Cardiac muscle cell (in vitro differentiated cells and primary cell): ENCODE measurements at places on chromosomes 2 and 18. TPM values are rescaled to one million over a fixed set of nuclear protein-coding genes. Genes with fewer than 3 reads are reported as not detected.

- DNase-seq = no peak
Measured at GRCh38 chr18:21747268-21747667, 6.7 kb downstream of the MIB1 start.

GRCh38 chr2:62151306-62151638, 44.6 kb upstream of the B3GNT2 start:
- DNase-seq = no peak

GRCh38 chr2:30278419-30278818, 47.1 kb downstream of the LBH start:
- no peak for DNase-seq

- DNase-seq = no peak
Measured at GRCh38 chr2:73291461-73292315, 1.7 kb downstream of the EGR4 start.

GRCh38 chr2:164826293-164827243, 15.1 kb downstream of the COBLL1 start:
- peak; percentile 69 for DNase-seq

DNA sequence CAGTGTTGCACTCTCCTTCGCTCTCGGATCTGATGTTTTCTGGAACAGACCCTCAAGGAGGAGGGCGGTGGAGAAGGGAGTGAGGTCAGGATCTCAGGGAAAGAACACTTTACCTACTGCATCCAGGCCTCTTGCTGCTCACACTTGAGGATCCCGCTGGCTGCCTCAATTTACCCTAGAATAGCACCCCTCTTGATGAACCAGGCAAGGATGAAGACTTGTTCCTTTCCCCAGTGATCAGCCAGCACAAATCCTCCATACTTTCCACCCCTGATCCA, 14.2 kb downstream of the WNT10A start:
- no peak for DNase-seq

GRCh38 chr2:58106896-58107295, 60.3 kb downstream of the VRK2 start:
- DNase-seq = no peak

GRCh38 chr18:49352321-49352720, 108.1 kb downstream of the DYM start:
- no peak for DNase-seq

GRCh38 chr18:72206814-72207213, 337.3 kb downstream of the CBLN2 start:
- peak; percentile 38 for DNase-seq

- no peak for DNase-seq
Measured at GRCh38 chr2:219425238-219426067, 7.3 kb downstream of the DES start.

GRCh38 chr2:85310330-85310729, 17.5 kb downstream of the TGOLN2 start:
- no peak for DNase-seq

- DNase-seq = no peak
Measured at GRCh38 chr2:46891956-46892553, 23.6 kb downstream of the MCFD2 start.

DNA sequence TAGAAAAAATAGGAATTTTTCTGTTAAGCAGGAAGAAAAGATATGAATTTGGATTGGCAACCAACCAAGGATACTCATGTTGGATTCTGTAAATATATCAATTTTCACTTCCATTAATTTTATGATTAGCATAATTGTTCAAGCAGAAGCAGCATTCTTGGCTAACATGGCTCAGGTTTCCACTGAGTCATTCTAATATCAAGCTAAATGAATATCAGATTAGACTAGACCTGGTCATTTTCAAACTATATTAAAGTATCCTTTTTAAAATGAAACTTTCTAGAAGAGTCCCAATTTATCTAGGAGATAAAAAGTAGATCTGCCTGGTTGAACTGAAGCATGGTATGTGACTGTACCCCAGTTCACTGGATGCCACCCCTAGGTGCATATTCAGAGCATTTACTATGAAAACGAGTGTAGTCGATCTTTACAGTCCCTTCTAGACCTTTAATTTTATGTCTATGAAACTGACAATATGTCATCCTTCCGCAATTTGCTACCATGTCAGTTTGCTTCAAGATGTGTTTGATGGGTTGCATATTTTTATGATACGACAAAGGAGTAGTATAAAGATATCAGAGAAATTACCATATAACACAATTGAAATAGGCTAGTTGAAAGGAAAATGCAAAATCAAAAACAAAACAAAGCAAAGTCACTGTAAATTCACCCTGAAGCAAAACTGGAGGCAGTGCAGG, 704.9 kb downstream of the ERBB4 start:
- no peak for DNase-seq

DNA sequence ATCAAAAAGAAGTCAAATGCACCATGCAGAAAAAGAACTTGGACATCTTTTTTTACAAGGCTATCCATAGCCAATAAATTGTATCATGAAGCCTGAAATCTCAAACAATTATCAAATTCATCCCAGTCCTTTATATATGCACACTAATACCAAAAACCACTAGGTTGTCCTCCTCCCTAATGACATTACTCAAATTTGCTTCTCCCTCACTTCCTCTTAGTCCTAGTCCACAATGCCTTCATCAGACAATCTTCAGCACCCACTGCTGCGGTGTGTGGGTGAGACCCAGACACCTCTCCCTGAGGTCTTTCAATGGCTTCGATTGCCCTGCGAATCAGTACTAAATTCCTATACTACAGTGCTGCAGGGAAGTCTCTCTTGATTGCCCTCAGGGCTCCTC, 58.1 kb downstream of the CLASP1 start:
- no peak for DNase-seq

DNA sequence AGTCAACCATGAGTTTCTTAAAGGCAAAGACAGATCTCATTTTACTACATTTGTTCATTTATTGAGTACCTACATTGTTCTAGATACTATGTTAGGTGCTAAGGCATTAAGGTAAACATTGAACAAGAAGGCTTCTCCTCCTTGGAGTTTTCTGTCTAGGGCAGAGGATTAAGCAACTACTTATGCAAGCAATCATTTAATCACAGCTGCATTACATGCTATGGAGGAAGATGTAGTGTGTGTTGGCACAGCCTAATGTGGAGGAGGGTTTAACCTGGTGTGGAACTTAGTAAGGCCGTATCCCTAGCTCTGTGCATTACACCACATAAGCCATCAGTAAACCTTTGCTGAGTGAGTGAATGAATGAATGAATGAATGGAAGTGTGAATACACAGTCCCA, 106.5 kb upstream of the MAP3K20 start:
- DNase-seq = peak; percentile 82

DNA sequence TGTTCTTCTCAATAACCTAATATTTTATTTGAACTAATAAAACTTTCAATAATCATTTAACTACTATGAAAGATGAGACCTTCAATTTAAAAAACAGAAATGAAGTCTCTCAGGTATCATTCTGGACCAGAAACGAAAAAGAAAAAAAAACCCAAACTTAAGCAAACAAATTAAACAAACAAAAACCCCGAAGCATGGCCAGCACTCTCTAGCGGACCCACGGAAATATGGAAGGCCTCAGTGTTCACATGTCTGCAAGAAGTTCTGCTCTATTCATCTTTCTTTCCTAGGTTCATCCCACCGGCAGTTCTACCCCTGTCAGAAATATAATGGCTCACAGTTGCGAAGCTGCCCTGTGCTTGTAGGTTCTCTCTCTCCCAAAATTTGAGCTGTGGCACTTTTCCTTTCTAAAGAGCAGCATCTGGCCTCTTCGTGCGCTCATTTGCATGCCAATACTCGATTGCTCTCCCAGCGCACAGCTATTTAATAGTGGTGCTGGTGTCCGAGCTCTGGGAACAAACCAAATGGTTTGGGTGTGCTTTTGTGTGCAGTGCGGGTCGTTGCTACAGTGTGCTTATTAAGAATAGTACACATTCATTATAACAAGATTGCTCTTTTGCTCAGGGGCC, 129.0 kb upstream of the ZEB2 start:
- DNase-seq = no peak

- no peak for DNase-seq
Measured at GRCh38 chr2:127052057-127052770, 54.7 kb downstream of the BIN1 start.

GRCh38 chr18:457521-458412, 42.7 kb downstream of the COLEC12 start:
- DNase-seq = peak; percentile 83

- no peak for DNase-seq
Measured at GRCh38 chr2:29831560-29831959, 89.8 kb downstream of the ALK start.

- peak; percentile 70 for DNase-seq
Measured at GRCh38 chr2:177758591-177759371, 313.8 kb downstream of the PDE11A start.

DNA sequence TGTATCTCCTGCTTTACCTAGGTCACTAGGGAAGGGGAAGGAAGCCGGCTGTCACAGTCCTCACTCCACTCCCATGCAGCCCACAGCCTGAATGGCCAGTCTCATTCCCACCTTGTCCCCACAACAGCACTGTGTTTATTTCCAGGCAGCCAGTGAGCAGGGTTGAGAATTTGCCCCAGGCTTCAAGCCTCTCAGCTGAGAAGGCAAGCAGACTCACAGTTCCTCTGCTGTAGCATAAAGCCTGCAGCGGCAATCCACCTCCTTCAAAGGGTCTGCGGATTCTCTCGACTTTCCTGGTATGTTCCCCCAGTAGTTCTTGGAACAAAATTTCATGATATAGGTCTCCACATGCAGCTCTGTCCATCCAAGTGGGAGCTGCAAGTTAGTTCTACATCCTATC, 262.9 kb upstream of the GULP1 start:
- DNase-seq = no peak

DNA sequence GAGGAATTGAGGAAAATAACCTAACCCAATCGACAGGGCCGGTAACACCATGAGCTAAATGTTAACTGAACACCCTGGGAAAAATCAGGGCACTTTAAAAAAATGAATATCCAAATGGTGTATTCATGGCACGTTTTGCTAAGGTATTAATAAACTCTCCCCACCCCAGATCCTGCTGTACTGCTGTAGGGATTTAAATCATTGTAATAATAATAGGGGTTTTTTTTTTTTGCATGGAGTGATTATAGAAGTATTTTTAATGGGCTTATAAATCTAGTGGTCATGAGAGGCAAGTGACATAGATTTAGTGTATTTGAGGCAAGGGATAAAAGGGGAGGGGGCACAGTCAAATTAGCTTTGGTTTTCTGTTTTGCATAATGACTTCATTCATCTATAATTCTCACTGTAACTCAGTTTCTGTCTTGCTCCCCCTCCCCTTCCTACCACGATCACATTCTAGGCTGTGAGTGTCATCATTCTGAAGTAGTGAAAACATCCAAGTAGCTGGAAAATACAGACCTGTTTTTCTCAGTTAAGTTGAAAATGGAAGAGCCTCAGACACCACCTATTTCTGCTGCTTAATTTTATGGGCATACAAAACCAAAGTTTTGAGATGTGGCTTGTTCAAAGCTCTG, 18.2 kb upstream of the MGAT5 start:
- DNase-seq = no peak

- no peak for DNase-seq
Measured at GRCh38 chr2:129754421-129754820, 225.0 kb upstream of the RAB6C start.

- no peak for DNase-seq
Measured at GRCh38 chr2:111930875-111931274, 32.5 kb downstream of the MERTK start.

- DNase-seq = no peak
Measured at GRCh38 chr18:31245820-31246219, 72.1 kb upstream of the DSG1 start.

DNA sequence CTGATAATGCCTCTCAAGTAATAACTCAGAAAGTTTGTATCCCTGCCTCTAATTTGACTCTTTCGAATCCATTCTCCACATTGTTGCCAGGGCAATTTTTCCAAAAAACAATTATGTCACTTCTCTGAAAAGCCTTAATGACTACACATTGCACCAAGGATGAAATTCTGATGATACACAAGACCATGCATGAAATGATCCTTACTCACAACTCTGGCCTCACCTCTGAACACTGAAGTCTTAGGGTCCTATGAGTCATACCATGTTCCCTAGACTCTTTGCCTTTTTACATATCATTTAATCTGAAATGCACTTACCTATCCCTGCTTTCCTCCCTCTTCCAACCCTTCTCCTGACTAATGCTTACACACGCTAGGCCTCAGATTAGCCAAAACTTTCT, 51.0 kb downstream of the WDPCP start:
- DNase-seq = no peak

- DNase-seq = no peak
Measured at GRCh38 chr2:30310955-30311354, 79.6 kb downstream of the LBH start.

DNA sequence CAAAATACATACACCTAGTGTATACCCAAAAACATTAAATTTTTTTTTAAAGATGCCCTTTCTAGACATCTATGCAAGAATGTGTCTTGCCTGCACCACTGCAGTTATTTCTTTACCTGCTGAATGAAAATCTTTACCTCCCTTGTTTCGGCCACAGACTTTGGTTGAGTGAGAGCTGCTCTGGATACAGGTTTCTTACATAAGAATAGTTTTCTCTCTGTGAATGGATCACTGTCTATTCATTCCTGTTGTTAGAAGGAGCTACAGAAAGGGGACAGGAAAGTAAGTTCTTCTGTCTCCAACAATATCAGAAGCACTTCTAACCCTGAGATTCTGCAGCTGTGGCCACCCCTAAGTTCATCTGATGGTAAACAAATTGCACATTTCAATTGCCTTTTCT, 113.0 kb upstream of the CDCA7 start:
- DNase-seq = no peak

Gene CSRNP3
- total RNA-seq = 10.8 and 13.8 TPM in 2 replicates

Gene KIAA2012
- total RNA-seq = 0.21 TPM in 1 of 2 replicates, not detected in the other

Gene ZNF521
- 152 and 442 TPM in 2 replicates for total RNA-seq

Gene CAPN10
- 60.8 and 61.6 TPM in 2 replicates for total RNA-seq

Gene UGT1A6
- not detected in 2 replicates for total RNA-seq

Gene FAM237A
- not detected in 2 replicates for total RNA-seq

Gene IL36RN
- total RNA-seq = not detected in 2 replicates

Gene FEV
- total RNA-seq = not detected in 2 replicates

Gene SERPINB4
- not detected in 2 replicates for total RNA-seq

Gene EVA1A
- total RNA-seq = 0.51 and 0.53 TPM in 2 replicates

Gene FBXO48
- total RNA-seq = 0.46 and 0.66 TPM in 2 replicates

Gene SNTG2
- 0.56 and 0.66 TPM in 2 replicates for total RNA-seq

Gene CHST10
- total RNA-seq = 21.6 and 22.2 TPM in 2 replicates

Gene CCDC102B
- total RNA-seq = 8.2 and 13.0 TPM in 2 replicates

Gene RAX
- total RNA-seq = 0.06 TPM in 1 of 2 replicates, not detected in the other

Gene GPR17
- not detected in 2 replicates for total RNA-seq

Gene UGT1A5
- total RNA-seq = not detected in 2 replicates

Gene THUMPD2
- 7.0 and 8.4 TPM in 2 replicates for total RNA-seq
